ENCODE measurements at places on chromosomes 2 and 18.

DNA sequence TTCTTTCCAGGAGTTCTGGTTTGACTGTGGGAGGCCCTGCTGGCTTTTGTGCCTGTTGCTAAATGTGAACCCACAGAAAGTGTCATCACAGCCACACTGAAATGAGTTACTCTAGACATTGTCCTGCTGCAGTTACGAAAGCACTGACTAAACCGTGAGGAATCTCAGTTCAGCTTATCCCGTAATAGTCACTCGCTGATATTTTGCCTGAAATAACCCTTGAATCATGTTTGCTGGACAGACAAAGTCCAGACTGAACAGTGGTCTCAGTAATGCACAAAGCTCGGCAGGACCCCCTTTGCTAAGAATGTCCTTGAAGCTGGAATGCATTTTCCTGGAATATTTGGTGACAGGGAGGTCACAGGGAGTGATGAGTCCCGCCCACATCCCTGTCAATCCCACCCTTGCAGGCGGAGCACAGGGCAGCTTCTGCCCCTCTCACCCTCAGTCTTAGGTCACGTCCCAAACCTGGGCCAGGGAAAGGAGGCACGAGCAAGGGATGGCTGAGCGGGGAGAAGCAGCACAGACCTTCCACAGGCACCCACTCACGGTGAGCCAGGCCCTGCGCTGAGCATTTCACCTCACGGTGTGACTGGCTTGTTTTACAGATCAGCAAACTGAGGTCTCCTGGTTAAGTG lies 53.4 kb downstream of the ADI1 start:
- DNase-seq, result no peak

- DNase-seq, result no peak
Observed at GRCh38 chr18:57585855-57586250, 649 bp downstream of the FECH start.

GRCh38 chr2:218168635-218169462 lies 2.1 kb upstream of the CXCR1 start:
- peak; percentile 15 for DNase-seq

GRCh38 chr2:26692897-26693849 lies 651 bp downstream of the KCNK3 start:
- DNase-seq, result no peak

GRCh38 chr2:11456251-11456650 lies 9.7 kb downstream of the E2F6 start:
- no peak for DNase-seq

DNA sequence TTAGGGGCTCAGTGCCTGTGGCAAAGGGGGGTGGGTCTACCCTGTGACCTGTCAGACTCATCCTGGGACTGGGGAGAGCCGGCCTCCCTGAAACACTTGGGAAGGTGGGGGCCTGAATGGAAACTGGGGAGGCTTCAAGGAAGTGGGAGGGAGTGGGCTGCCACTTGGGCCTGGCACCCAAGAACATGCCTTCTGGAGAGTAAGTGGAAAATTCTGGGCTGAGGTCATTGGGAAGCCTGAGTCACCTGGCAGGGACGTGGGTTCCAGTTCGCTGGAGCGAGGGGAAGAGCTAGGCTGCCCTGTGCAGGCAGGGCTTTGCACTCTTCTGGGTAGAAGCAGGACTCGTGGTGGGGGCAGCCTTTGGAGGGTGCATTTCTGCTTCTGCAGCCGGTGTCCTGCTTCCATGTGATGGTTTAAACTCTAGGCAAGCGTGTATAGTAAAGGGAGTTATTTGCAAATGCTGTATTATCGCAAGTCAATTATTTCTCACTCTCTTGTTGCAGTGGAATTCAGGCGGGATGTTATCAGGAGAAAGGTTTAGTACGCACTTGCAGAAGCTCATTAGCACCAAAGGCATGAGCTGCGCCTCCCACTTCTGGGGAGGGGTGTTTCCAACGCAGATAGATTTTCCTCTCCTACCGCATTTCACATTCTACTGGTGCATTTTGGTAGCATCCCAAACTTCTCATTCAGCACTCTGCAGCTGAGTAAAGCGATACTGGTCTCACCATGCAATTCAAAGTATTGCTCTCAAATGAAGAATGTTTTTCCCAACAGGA lies 3.8 kb downstream of the LRRFIP1 start:
- no peak for DNase-seq

DNA sequence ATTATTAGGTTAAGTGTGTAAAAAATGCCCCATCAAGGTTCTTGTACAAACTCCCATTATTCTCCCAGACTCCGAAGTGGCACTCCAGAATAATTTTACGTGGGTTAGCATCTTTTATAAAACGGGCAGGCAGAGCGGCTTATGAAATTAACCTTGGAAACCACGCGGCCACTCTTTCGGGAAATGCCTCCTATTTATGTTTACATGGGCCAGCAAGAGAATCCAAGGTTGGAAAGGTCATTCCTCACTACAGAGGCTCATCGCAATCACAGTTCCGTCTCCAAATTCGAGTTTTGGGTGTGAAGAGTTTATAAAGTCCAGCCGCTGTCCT lies 1.2 kb upstream of the IMPA2 start:
- DNase-seq, result no peak

- DNase-seq, result no peak
Observed at GRCh38 chr18:22186484-22186971, 17.1 kb downstream of the GATA6 start.

- no peak for DNase-seq
Observed at GRCh38 chr2:63642946-63643345, 54.2 kb downstream of the MDH1 start.

- no peak for DNase-seq
Observed at GRCh38 chr2:64283641-64284361, 139.6 kb upstream of the PELI1 start.

DNA sequence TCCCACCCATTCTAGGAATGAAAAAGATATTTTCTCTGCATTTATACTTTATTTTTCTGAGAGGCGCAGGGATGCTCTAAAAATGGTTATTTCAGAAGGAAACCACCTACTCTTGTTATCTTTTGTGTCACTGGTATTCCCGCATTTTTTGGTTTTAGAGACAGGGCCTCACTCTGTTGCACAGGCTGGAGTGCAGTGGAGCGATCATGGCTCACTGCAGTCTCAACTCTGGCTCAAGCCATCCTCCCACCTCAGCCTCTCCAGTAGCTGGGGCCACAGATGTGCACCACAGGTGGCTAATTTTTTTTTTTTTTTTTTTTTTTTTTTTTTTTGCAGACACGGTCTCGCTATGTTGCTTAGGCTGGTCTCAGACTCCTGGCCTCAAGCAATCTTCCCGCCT lies 135.9 kb downstream of the NCK2 start:
- DNase-seq, result no peak

DNA sequence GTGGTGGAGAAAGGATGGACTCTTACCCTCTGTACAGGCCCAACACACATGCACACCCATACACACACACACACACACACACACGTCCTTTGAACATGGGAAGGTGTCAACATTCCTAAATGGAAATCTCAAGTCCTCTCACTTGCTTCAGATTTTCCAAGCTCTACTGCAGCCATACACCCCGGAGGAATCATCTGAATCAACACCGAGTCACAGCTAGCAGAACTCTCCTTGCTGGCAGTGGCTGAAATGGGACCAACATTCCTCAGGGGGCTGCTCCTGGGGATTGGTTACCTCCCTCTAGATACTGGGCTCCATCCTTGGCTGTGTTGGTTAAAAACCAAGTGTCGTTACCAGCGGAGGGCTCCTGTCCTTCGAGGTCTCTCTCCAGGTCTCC lies 112.7 kb downstream of the BCL11A start:
- no peak for DNase-seq

- DNase-seq, result no peak
Observed at GRCh38 chr18:14944838-14945237, 196.9 kb downstream of the ANKRD30B start.

- DNase-seq, result no peak
Observed at GRCh38 chr2:140353541-140353940, 1573.4 kb upstream of the NXPH2 start.

- no peak for DNase-seq
Observed at GRCh38 chr18:35117951-35118411, 76.8 kb downstream of the MAPRE2 start.

- DNase-seq, result no peak
Observed at GRCh38 chr2:152348388-152348787, 13.4 kb downstream of the FMNL2 start.

GRCh38 chr2:107062173-107062572 lies 176.2 kb upstream of the ST6GAL2 start:
- DNase-seq, result no peak

DNA sequence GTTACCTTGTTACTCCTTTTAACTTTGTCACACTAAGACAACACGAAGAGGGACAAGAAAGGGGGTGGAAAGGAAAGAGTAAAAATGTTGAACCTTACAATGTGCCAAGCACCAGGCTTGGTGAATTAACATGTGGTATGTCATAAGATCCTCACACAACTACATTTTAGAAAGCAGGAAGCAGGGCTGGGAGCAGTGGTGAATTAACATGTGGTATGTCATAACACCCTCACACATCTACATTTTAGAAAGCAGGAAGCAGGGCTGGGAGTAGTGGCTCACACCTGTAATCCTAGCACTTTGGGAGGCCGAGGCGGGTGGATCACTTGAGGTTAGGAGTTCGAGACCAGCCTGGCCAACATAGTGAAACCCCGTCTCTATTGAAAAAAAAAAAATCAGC lies 159.3 kb upstream of the CHAC2 start:
- no peak for DNase-seq

GRCh38 chr2:42045848-42046748 lies 1.7 kb upstream of the PKDCC start:
- DNase-seq, result no peak

GRCh38 chr2:16020389-16021008 lies 80.1 kb downstream of the MYCN start:
- no peak for DNase-seq

- no peak for DNase-seq
Observed at GRCh38 chr2:14288016-14288415, 344.5 kb upstream of the LRATD1 start.

DNA sequence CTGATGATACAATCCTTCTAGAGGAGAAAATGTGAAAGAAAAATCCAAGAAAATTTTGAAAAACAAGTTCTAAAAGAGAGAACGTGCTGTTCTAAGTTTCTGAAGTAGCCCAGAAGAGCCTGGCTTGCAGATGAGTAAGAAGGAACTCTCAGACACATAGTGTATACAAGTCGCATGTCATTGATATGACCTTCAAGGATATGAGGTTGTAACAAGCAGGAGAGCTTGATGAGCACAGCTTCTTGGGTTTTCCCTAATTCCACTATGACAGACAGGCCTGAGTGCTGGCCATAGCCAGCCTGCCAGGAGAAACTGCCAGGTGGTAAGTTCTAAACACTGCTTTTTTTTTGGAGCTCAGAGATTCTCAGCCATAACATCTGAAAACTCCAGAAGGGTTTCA lies 235.7 kb upstream of the SIX2 start:
- DNase-seq, result no peak

DNA sequence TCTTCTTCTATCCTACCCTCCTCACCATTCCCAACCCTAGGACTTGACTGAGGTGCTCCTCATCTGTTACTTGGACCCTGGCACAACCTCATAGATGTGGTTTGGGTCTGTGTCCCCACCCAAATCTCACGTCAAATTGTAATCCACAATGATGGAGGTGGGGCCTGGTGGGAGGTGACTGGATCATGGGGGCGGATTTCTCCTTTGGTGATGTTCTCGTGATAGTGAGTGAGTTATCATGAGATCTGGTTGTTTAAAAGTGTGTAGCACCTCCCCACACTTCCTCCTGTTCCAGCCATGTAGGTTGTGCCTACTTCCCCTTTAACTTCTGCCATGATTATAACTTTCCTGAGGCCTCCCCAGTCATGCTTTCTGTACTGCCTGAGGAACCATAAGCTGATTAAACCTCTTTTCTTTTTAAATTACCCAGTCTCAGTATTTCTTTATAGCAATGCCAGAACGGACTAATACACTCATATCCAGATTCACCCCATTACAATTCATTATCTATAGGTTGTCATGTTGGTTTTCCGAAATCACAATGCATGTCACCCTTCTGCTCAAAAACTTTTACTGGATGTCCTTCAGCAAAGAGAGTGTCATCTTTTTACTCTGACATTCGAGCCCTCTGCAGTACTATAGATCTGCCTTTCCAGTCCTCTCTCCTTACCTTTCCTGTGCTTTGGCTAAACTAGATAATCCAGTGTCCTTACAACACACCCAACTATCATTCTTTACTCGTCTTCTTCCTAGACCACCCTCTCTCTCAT lies 45.7 kb downstream of the APOB start:
- DNase-seq, result no peak

DNA sequence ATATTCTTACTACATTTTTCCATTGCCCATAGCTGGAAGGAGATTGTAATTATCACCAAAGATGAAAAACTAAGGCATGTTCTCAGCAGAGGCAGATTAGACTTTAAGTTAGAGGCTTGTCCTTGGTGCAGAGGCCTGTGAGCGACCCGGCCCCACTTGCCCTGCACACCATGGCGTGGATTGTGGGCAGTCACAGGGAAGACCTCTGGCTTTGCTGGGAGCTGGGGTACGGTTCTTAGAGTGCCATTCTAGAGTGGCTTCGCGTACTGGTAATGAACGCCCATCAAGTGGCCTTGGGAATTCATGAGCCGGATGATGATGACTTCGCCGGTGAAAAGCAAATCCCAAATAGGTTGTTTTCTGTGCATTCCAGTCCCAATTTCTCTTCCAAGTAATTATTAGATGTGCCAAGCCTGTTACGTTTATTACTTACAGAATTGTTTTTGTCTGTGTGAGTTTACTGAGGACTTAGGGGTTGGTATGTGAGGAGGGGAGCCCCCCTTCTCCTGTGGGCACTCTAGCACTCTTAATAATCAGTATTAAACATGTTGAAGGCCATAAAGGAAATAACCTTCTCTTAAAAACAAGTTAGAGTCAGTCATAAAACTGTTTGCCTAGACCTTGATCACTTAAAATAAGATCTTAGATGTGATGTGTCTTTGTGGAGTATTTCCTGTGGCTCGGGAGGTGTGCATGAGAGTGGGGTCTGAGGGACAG lies 90.6 kb downstream of the LDLRAD4 start:
- DNase-seq, result no peak

DNA sequence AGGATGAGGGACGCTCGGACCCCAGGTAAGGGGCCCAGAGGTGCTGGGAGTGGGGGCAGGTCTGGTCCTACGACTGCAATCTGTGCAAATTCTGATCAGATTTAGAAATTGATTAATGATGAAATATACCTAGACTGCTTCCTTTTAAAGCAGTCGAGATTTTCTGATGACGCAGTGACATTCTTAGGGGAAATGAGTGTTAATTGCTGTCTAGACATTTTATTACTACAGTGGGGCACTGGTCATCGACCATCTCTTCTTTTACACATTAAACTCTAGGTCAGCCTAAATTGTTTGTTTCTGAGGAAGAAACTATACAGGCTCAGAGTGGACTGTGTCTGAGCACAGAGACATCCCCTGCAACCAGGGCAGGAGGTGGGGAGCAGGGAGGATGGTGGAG lies 154.4 kb upstream of the SALL3 start:
- DNase-seq, result no peak
